Kidney epithelial cell (primary cell): ENCODE measurements at places on chromosomes 6 and 20.

GRCh38 chr6:113194090-113194489 lies 663.1 kb upstream of the MARCKS start:
- DNase-seq, result no peak

- DNase-seq, result no peak
These were observed 52.8 kb downstream of the MRPL14 start for GRCh38 chr6:44074439-44074812.

- no peak for DNase-seq
These were observed 176.2 kb upstream of the AHI1 start for GRCh38 chr6:135673501-135674309.

DNA sequence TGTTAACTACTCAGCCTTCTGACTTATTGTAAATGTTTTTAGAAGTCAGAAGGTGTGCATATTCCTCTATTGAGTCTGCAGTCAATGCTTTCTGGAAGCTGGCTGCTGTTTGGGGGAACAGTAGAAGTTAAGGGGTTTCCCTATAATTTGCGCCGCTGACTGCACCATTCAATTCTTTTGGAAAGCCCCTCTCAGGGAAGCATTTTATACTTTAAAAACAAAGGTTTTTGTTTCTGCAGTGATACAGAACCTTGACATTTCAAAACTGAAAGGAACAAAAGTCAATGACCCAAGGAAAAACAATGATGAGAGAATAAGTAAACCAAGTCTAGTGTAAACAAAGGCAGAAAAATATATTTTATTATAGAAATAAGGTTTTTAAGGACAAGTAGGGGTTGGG lies 120.8 kb upstream of the TNFAIP3 start:
- no peak for DNase-seq

GRCh38 chr6:36805917-36806316 lies 33.3 kb downstream of the CPNE5 start:
- no peak for DNase-seq

GRCh38 chr20:49766979-49767521 lies 45.6 kb upstream of the SLC9A8 start:
- DNase-seq, result no peak

- DNase-seq, result no peak
These were observed 38.2 kb downstream of the HLA-A start for GRCh38 chr6:29980511-29980910.

- no peak for DNase-seq
These were observed 93.8 kb downstream of the MLIP start for GRCh38 chr6:54204921-54205591.

- DNase-seq, result no peak
These were observed 212.5 kb downstream of the UTRN start for GRCh38 chr6:144497650-144498049.

DNA sequence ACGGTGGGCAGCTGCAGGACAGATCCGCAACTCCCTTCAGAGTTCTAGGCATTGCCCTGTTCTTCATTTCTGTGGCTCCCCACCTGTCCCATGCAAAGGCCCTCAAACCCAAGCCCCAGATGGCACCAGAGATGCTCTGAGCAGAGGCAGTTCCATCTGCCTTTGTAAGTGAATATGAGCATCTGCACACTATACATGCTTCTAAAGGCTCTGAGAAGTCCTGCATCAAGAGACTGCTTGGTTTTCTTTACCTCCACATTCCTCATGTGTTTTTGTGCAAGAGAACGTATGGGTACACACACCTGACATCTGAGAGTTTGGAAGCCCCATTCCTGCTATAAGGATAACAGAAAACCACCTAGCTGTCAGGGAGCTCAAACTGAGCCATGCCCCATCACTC lies 14.4 kb upstream of the CST7 start:
- DNase-seq, result no peak

DNA sequence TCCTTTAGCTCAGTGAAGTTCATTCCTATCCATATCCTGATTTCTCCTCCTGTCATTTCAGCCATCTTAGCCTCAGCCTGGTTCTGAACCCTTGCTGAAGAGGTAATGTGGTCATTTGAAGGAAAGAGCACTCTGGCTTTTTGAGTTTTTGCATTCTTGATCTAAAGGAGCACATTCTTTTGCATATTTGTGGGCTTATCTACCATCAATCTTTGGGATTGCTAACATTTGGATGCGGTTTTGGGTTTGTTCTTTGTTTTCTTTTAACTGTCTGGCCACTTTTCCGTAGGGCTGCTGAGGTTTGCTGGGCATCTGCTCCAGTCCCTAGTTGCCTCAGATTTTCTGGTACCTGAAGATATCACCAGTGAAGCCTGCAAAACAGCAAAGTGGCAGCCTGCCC lies 238.3 kb downstream of the EPM2A start:
- DNase-seq, result no peak

- peak; percentile 31 for DNase-seq
These were observed 5.5 kb downstream of the REV3L start for GRCh38 chr6:111477481-111477938.

DNA sequence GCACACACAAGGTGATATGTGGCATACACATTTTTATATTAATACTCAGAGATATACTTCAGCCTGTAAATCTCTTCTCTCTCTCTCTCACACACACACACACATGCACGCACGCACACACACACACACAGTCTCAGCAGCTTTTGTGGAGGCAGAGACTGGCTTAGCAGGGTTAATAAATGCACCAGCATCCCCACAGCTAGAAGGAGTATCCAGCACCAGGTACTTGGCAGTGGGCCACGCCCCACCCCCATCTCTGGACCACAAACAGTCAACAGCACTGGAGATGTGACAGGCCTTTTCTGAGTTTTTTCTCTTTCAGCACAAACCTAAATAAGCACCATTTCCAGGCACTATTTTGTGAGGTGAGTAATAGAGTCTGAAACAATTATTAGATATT lies 47.3 kb upstream of the LRFN2 start:
- DNase-seq, result no peak

DNA sequence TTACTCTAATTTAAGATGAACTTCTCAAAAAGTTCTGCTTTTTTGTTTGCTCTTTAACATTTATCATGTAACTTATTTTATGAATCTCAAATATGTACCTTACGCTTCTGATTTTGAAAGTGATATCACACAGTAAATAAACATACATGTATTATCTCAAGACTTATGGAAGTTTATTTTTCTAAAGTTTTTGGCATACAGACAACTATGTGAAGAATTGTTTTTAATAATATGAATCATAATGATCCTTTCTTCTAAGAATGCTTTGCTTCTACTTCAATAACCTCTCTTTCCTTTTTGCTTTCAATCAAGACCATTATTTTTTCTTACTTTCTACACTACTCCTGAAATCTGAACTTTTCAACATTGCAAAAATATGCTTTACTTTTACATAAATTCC lies 816.4 kb downstream of the EYS start:
- no peak for DNase-seq

- DNase-seq, result no peak
These were observed 23.0 kb downstream of the ZBP1 start for GRCh38 chr20:57596998-57597939.

- no peak for DNase-seq
These were observed 305.6 kb downstream of the NRN1 start for GRCh38 chr6:5701174-5701573.
